ENCODE measurements at places on chromosomes 1 and 21. TPM values are rescaled to one million over a fixed set of nuclear protein-coding genes. Genes with fewer than 3 reads are reported as not detected.

The C1QB gene
- total RNA-seq, result not detected

The PRDM16 gene
- 1.5 TPM for total RNA-seq

The CHAF1B gene
- total RNA-seq, result 0.89 TPM

The NCAM2 gene
- total RNA-seq, result 56.1 TPM

The WDR64 gene
- not detected for total RNA-seq

The RNF115 gene
- 9.8 TPM for total RNA-seq

The IL20 gene
- total RNA-seq, result not detected

The KCNA2 gene
- not detected for total RNA-seq

The PSEN2 gene
- total RNA-seq, result 20.5 TPM

The UBE2U gene
- not detected for total RNA-seq

The MAP3K6 gene
- total RNA-seq, result 11.3 TPM

The SYTL1 gene
- 0.23 TPM for total RNA-seq

The TFF3 gene
- total RNA-seq, result not detected

The DNAJC6 gene
- total RNA-seq, result 2.0 TPM

The LHX8 gene
- not detected for total RNA-seq

The IQGAP3 gene
- 1.5 TPM for total RNA-seq

The STYXL2 gene
- total RNA-seq, result not detected

The LCE6A gene
- not detected for total RNA-seq

The ARHGAP30 gene
- total RNA-seq, result 0.05 TPM

The SCAF4 gene
- total RNA-seq, result 3.9 TPM

The OR6K3 gene
- total RNA-seq, result not detected

The SOX13 gene
- total RNA-seq, result 1.5 TPM

The TRIM67 gene
- not detected for total RNA-seq

The TCHHL1 gene
- not detected for total RNA-seq

The KCNN3 gene
- total RNA-seq, result 0.32 TPM

The VWA1 gene
- total RNA-seq, result 13.1 TPM

The TMPRSS3 gene
- total RNA-seq, result not detected

The CLCNKB gene
- 0.09 TPM for total RNA-seq

The LCE1E gene
- 0.42 TPM for total RNA-seq

The PGLYRP4 gene
- not detected for total RNA-seq

The VTCN1 gene
- total RNA-seq, result not detected

The UBL4B gene
- not detected for total RNA-seq

The RASAL2 gene
- 34.2 TPM for total RNA-seq

The UBASH3A gene
- total RNA-seq, result not detected

The ASTN1 gene
- under 0.01 TPM for total RNA-seq

The PIGK gene
- total RNA-seq, result 78.1 TPM

The S100A16 gene
- total RNA-seq, result 351 TPM

The C1orf116 gene
- total RNA-seq, result not detected

The LRRC53 gene
- not detected for total RNA-seq

The THBS3 gene
- total RNA-seq, result 23.8 TPM

The C1QTNF12 gene
- total RNA-seq, result 0.92 TPM

The IL19 gene
- total RNA-seq, result not detected

The CFAP45 gene
- total RNA-seq, result 0.55 TPM

The PLXNA2 gene
- 3.3 TPM for total RNA-seq

The AADACL4 gene
- not detected for total RNA-seq

The RUNX3 gene
- total RNA-seq, result not detected

The CHIT1 gene
- total RNA-seq, result under 0.01 TPM

The DPT gene
- total RNA-seq, result 0.05 TPM
